ENCODE measurements at places on chromosomes 2 and 18.

DNA sequence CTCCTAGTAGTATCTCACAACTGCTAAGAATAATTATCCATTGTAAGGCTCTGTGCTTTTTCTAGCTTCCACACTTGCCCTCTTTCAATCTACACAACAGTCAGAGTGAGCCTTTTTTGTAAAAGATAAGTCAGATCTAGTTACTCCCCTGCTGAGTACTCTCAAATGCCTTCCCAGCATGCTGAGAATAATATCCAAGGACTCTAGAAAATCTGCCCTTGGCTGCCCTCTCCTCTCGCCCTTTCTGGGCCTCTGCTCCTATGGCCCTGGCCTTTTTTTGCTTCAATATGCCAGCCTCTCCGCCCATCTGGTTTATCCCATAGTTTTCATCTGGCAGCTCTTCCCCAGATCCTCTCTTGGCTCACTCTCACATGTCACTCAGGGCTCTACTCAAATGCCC, 455.9 kb upstream of the UBE2E3 start:
- no peak for DNase-seq

GRCh38 chr2:20012282-20013125, at the start of gene MATN3:
TSS of gene MATN3 (minus strand) at chr2:20012668. CDS start at chr2:20012631, 37 bp downstream.
- DNase-seq: peak; percentile 30

GRCh38 chr18:57051657-57052044, 95.2 kb upstream of the BOD1L2 start:
- DNase-seq: no peak

- DNase-seq: no peak
Measured at GRCh38 chr2:62186156-62186905, 9.6 kb upstream of the B3GNT2 start.

GRCh38 chr2:125870264-125870663, 785.7 kb upstream of the GYPC start:
- no peak for DNase-seq

DNA sequence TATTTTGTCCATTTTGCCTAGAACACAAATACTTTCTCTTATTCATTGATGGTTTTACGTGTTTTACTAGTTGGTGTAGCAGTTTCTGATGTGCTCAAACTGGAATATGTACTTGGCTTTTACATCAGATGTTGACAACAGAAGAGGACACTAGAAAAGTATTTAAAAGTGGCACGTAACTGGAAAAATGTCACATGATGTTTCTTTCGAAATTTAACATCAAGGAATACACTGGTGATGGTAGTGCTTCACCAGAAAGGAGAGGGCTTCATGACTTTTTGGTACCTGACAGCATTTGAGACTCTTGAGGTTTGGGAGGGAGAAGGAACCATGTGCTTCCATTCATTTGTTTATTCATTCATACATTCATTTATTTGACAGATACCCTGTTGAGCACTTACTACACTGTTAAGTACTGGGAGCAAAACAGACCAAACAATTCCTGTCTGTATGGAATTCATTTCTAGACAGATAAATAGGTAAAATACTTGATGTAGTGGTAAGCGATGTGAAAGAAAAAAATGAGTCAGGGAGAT, 1.5 kb downstream of the GIGYF2 start:
- no peak for DNase-seq

GRCh38 chr2:105442056-105442455, 43.2 kb upstream of the FHL2 start:
- no peak for DNase-seq

- DNase-seq: no peak
Measured at GRCh38 chr18:62281684-62282083, 43.4 kb upstream of the TNFRSF11A start.

DNA sequence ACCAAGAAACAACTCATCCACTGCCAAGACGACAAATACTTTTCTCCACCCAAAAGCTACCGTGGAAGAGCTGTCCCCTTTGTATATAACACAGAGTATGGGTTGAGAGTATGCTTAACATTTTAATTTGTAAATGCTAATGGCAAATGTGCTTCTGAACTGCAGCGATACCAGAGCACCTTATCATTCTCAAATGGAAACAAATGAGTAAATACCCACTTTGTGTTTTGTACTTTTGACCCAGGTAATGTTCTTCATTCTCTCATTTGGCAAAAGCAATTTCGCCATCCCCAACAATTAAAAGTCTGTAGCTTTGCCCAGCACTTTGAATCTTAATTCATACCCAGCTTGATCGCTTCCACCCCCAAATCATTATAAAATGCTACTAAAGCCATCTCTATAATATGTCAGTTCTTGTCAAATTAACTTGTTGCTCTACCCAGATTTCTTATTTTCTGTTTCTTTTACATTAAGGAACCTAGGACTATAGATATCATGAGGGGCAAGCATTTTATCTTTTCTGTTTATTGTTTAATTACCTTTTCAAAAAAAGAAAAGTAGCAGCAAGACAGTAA, 6.2 kb upstream of the POU3F3 start:
- DNase-seq: no peak

DNA sequence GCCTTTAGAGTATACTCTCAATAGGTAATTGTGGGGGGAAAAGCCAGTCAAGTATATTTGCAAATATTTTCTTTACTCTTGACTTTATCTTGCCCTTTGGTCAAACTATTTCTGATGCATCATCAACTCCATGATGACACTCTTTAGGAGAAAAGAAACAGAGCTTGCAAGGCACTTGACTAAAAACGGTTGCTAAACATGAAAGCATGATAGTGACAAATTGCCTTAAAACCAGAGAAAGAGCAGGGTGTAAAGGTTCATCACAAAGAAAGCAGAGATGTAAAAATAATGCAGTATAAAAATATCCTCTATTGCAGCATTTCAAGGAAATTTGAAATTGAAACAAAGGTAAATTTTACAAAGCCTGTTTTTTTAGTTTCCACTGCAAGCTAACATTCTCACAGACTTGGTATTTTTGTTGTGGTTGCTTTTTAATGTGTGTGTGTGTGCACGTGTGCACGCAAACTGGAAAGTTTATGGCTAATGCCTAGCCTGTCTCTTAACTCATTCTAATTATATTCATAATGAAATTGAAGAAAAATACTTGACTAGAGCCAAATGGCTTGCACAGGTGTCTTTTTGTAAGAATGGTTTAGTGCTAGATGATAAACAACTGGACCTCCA, 503.6 kb downstream of the ARHGAP15 start:
- DNase-seq: no peak

DNA sequence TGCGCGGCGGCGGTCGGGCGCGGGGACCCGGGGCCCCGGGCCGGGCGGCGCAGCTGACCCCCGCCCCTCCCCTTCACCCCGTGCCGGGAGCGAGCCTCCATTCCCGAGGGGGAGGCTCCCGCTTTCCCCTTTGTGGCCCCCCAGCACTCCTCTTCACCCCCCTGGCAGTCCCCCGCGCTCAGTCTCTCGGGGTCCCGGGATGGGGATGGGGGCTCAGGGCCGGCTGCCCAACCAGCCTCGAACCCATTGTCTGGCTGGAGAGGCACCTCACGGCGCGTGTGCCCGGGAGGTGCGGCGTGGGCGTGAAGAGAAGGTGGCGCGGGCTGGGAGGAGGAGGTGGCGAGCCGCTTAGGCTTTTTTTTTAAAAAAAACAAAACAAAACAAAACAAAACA, 748 bp downstream of the FMNL2 start:
- DNase-seq: peak; percentile 51

DNA sequence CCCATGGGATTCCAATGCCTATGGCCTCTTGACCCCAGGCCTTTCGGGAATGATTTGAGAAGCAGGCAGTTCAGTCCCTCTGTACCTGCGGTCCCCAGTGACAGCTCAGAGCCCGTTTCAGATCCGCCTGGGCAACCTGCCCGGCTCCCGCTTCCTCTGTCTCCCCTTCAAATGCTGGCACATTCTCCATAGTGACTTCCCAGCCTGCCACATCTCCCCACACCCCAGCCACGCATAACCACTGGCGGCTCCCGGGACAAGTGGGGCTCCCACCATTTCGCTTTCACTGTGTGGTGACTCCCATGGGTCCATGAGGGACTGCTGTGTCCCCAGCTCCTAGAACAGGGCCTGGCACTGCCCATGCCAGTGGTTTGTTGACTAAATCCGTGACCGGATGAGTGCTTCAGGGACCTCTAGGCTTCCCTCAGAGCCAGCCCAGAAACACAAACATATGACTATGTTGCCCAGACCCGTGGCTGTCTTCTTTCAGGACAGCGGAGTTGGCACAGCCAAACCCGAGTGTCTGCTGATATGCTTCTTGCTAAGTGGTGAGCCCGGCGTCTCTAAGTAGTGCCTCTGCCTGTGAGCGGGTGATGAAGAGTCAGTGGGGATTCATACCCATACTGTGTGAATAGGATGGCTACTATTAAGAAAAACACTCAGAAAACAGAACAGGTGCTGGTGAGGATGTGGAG, 91.2 kb downstream of the GLI2 start:
- DNase-seq: no peak

DNA sequence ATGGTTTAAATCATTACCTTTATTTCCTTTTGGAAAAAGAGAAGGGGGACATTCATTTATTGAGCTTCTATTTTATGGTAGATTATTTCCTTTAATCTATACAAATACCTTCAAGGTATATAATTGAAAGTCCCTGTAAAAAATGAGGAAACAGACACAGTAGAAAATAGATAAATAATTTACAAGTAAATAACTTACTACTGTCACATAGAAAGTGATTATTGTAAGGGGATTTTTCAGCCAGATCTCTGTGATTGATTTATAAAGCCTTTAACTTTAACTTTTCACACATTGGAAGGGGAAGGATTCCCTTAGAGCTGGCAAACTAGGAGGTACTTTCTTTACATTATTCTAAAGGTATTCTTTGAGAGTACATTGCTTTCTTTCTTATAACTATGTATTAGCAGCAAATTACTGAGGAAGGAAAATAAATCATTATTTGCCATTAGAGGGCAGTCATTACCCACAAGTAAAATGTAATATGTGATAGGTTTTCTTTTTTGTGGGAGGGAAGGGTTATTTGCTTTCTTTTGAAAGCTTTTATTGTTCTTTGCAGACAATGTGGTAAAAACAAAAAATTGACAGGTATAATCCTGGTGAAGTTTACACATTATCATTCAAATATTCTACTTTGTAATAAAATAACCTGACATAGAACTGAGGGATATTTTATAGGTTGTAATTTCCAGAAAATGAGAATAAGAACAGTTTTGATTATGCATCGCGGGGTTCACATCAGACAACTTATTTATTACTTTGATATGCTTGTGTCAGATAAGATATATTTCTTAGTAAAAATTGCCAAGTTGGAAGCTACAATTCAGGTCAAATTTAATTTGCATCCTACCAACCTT, 24.8 kb upstream of the RPE start:
- DNase-seq: no peak

GRCh38 chr2:57207191-57207590, 839.4 kb upstream of the VRK2 start:
- DNase-seq: no peak

- DNase-seq: no peak
Measured at GRCh38 chr2:69807821-69808540, 21.5 kb upstream of the GMCL1 start.

GRCh38 chr18:6624271-6624660, 105.2 kb upstream of the ARHGAP28 start:
- DNase-seq: no peak

DNA sequence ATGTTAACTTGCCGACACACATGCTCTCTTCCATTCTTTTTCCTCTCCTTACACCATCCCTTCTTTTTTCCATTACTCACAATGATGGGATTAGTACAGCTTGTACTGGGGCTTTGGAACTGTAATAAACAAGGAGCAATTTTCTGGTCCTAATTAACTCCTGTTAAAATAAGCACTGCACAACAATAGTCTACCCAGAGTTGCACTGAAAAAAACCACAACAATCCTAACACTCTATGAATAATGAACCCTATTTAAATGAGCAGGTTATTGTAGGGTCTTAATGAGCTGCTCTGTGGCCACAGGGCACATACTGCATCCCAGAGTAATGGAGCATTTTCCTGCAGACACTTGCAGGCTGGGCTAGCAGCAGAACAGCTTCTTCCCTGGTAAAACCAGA, 380.3 kb downstream of the NRXN1 start:
- no peak for DNase-seq

- DNase-seq: no peak
Measured at GRCh38 chr18:50358844-50359243, 16.0 kb upstream of the SKA1 start.
